ENCODE measurements at places on chromosomes 6 and 20.

GRCh38 chr6:34189806-34190503 is 44.1 kb upstream of the GRM4 start:
- no peak for DNase-seq

GRCh38 chr6:88725111-88725975 is 238.1 kb downstream of the RNGTT start:
- DNase-seq = no peak

- peak; percentile 29 for DNase-seq
Observed at GRCh38 chr6:133240511-133241085, 559 bp upstream of the EYA4 start.

- no peak for DNase-seq
Observed at GRCh38 chr6:139979021-139979725, 604.7 kb upstream of the CITED2 start.

GRCh38 chr6:147297663-147298316 is 93.6 kb downstream of the STXBP5 start:
- no peak for DNase-seq

GRCh38 chr20:10453241-10453640 is 18.1 kb downstream of the SLX4IP start:
- DNase-seq = no peak

DNA sequence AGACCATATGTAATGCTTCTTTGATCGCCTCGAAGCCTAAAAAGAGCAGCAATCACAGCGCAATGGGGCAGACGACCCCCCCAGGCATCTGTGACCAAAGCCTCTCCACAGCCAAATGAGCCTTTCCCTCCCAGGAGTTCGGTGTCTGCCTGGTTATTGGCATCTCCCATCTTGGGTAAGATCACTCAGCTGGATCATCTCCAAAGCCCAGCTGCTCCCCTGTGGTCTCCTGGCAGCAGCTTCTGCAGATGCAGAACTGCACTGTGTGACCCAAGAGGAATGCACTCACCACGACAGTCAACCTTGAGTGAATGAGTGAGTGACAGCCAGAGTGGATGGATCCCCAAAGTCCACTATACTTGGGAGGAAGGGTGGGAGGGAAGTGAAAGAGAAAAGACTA is 44.8 kb upstream of the IYD start:
- DNase-seq = no peak

- peak; percentile 81 for DNase-seq
Observed at GRCh38 chr6:31829633-31830283, 2.2 kb downstream of the HSPA1B start.

DNA sequence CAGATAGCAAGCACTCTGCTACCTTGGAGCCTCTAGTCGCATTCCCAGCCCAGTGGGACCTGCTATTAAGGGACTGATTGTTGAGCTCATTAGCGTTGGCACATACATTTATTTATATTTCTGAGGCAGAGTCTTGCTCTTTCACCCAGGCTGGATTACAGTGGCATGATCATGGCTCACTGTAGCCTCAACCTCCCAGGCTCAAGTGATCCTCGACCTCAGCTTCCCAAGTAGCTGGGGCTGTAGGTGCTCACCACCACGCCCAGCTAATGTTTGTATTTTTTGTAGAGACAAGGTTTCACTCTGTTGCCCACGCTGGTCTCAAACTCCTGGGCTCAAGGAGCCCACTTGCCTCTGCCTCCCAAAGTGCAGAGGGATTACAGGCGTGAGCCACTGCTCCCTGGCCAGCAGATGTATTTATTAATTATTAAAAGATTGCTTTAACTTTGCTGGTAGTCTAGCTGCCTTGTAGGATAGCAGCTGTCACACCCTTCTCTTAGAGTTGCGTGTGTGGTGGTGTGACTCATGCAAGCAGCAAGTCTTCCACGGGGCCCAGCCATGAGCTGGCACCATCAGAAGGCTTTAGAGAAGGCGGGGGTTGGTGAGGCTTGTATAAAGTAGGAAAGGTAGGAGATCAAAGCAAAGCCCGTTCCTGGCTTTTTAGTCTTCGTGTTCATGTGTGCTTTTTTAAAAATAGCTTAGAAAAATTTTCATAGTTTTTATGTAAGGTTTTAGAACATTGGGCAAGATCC is 16.5 kb downstream of the ACTR5 start:
- DNase-seq = no peak

GRCh38 chr20:59573837-59574236 is 30.5 kb upstream of the PHACTR3 start:
- no peak for DNase-seq

DNA sequence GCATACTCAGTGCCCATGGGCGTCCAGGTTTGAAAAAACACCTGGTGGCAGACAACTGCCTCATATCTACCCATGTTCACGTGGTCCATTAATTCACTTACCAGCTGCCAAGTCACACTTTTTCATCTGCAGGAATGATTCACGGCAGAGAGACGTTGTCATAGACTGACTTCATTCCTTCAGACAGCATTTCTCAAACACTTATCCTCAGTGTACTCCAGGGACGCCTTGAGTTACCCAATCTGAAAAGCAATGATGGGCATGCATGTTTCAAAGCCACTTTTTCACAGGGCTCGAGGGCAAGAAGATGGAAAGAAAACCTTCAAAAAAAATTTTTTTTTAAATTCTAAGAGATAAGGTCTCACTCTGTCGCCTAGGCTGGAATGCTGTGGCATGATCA is 6.0 kb downstream of the MMP24OS start:
- DNase-seq = no peak

GRCh38 chr6:776528-776931 is 83.6 kb upstream of the EXOC2 start:
- DNase-seq = no peak

- no peak for DNase-seq
Observed at GRCh38 chr6:153058909-153059308, 56.4 kb upstream of the MTRF1L start.

GRCh38 chr20:54680872-54681619 is 205.7 kb downstream of the DOK5 start:
- peak; percentile 92 for DNase-seq

DNA sequence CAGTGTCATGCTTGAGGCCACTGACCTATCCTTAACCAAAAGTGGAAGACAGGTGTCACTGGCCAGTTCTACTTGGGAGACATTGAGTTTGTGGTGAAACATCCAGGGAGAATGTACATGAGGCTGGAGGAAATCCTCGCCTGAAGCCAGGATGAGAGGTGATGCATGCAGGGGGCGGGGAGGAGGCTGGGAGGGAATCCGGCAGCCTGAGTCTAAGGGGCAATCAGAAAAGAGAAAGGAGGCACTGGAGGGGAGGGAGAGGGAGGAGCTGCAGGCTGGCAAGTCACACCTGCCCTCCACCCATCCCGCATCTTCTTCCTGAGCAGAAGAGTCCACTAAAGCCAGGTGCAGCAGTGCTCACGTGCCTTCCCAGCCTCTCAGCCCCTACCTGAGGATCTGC is 14.9 kb upstream of the DDO start:
- DNase-seq = no peak

- peak; percentile 52 for DNase-seq
Observed at GRCh38 chr20:61569825-61570224, 317.8 kb downstream of the CDH4 start.

GRCh38 chr20:50389808-50390684 is 120.1 kb upstream of the PTPN1 start:
- no peak for DNase-seq

GRCh38 chr6:2684766-2685754 is 65.7 kb downstream of the MYLK4 start:
- no peak for DNase-seq

GRCh38 chr20:57445298-57445697 is 54.1 kb downstream of the RBM38 start:
- no peak for DNase-seq

DNA sequence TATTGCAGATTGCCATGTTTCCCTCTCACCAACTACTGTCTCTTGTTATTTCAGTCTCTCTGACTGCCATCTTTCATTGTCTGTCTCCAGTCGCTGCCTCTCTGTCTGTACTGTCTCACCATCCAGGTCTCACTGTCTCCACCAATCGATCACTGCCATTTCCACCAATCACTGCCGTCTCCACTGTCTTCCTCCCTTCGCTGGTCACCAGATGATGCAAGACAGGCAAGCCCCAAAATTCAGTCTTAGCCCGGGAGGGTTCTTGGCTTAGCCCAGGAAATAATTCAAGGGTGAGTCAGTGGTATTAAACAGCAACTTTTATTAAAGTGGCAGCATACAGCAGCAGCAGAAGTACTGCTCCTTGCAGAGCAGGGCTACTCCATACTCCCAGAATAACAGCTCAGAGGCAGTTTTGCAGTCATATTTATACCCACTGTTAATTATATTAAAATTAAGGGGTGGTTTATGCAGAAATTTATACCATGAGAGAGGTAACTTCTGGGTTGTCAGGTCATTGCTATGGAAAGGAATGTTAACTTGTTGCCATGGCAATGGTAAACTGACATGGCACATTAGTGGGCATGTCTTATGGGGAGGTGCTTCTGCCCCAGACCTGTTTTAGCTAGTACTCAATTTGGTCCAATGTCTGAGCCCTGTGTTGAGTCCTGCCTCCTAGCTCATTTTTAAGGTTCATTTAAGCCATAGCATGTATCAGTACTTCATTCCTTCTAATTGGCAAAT is 23.0 kb upstream of the ECHDC1 start:
- DNase-seq = no peak

- DNase-seq = no peak
Observed at GRCh38 chr6:31609519-31610406, 5.3 kb upstream of the AIF1 start.

GRCh38 chr6:120198033-120198432 is 848.5 kb upstream of the MAN1A1 start:
- DNase-seq = peak; percentile 85

- DNase-seq = no peak
Observed at GRCh38 chr20:10924644-10925201, 250.9 kb upstream of the JAG1 start.

DNA sequence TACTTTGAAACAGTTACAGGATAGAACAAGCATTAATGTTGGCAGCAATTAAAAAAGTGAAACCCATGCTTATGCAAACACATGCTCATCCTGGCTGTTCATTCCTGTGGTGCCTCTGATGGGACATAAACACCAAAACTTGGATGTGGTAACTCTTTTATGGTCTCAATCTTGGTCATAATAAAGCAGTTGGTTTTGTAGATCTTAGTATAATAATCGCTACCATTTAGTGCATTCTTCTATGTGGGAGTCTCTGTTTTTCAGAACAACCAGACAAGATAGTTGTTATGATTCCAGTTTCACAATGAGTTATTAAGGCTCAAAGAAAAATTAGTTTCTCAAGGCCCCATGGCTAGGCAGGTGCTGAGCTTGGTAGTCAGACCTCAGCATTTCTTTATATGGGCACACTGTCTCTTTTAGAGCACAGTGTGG is 184.0 kb downstream of the UTRN start:
- no peak for DNase-seq

DNA sequence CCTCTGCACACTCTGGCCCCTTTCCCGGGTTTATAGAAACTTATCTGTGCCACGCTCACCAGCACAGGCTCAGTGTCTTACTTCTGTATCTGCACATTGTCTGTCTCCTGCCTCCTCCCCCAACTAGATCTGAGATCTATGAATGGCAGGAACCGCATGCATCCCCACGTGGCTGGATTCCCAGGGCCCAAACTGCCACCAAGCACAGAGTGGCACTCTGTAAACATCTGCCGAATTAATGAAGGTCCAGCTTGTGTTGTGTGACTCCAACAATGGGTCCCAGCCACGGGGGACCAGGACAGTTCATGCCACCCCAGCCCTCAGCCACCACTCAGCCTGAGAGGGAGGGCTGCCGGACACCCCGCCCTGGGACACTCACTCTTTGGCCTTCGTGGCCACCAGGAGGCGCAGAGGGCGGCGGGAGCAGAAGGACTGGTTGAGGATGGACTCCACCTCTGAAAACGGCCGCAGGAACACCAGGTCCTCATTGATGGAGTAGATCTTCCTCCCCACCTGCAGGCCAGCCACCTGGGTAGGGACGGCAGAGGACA is 171.1 kb downstream of the PREX1 start:
- DNase-seq = no peak

GRCh38 chr6:34529665-34530327 is 26.3 kb downstream of the SPDEF start:
- no peak for DNase-seq

GRCh38 chr6:13249817-13250216 is 78.5 kb downstream of the TBC1D7 start:
- no peak for DNase-seq

DNA sequence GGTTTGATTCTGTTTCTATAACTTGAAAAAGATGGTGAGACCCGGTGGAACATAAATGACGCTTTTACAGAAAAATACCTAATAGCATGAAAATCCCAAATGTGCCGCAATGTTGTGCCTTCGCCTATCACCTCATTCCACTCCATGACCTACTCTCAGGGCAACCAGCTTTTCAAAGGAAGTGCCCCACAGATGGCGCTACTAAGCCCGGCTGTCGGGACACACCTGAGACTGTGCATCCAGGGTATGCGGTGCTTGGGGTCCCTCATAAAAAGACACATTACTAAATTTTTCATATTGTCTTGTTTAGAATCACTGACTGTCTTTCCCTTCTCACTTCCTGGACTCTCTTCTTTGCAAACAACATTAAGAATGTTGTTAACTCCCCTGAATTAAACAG is 145.5 kb upstream of the RPS6KA2 start:
- DNase-seq = no peak

DNA sequence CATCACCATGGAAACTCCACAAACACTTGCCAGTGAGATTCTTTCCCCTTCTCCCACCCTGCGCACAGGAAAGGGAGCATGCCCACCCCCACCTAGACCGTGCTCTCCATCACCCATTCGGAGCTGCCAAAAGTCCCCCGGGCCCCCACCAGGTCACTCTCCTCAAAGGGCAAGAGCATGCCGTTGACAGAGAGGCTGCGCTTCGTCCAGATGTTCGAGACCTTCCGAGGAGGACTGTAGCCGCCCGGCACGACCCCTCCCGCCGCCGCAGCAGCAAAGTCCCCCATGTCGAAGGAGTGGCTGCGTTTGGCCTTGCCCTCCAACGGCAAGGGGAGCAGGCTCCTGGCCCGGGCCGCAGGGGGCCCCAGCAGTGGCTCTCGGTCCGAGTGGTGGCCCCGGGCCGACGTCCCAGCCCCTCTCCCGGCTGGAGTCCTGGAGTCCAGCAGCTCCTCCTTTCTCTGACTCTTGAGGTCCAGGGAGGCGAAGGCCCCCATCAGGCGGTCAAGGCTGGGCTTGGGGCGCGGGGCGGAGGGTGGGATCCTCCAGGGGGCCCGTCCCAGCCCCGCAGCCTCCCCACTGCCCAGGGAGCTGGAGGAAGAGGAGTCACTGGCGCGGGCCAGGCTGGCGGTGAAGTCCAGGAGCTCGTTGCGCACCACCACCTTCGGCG is 195.2 kb downstream of the LRFN2 start:
- no peak for DNase-seq
